Renal cortical epithelial cell (primary cell): ENCODE measurements at places on chromosomes 4 and X. TPM values are rescaled to one million over a fixed set of nuclear protein-coding genes. Genes with fewer than 3 reads are reported as not detected.
A peak's percentile ranks its signal among the peaks of the same experiment; 100 is the strongest.

DNA sequence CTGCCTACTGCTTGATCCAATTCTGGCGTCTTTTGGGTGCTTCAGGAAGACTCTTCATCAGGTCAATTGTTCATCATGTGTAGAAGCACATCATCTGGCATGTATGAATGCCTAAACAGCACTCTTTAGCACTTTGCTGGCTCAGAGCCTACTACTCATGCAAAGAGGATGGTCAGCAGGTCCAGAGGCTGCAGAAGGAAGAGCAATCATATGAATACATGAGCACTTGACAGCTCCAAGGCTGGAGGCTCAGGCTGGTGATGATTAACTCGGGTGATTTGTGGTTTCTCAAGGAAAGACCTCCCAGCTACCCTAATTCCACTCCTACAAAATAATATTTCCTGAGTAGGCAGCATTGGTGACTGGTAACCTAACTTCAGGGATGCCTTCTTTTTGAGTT, 103.8 kb upstream of the CXCL13 start:
- DNase-seq, result peak; percentile 77

AGTR2 gene
- not detected in 2 replicates for total RNA-seq

- DNase-seq, result no peak
These were observed 249.3 kb upstream of the GALNT7 start for GRCh38 chr4:172919269-172919668.

CT45A1 gene
- not detected in 2 replicates for total RNA-seq

- no peak for DNase-seq
These were observed 13.1 kb upstream of the COQ2 start for GRCh38 chr4:83297548-83298260.

LRCH2 gene
- total RNA-seq, result 1.4 and 7.4 TPM in 2 replicates

GRCh38 chrX:42519666-42520231, 258.2 kb downstream of the PPP1R2C start:
- DNase-seq, result peak; percentile 36
